SK-N-SH (cell line): ENCODE measurements at places on chromosomes 2 and 18.

DNA sequence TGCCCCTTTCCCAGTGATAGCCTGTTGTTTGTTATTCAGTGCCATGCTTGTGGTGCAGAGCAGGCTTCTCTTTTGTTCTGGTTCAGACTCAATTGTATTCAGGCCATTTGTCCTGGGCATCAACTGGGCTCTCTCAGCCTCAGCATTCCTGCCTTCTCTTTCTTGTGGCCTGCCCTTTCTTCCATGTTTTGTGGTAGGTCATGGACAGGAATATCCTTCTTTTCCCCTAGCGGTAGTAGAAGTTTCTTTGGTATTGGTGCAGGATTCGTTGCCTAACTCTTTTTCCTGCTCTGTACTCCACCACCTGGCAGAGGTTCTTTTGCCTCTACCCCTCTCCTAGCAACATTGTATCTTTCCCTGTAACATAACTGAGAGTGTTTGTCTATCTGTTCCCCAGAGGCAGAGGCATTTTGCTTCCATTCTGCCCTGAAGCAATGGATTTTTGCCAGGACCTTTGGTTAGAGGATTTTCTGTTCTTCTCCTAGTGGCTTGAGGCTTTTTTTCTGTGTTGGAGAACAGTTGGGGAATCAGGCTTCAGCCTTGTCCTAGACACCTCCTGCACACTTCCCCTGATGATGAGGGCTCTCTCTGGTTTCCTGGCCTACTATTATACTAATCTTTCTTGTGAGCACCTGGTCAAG, 68.5 kb downstream of the NCOA1 start:
- DNase-seq, result no peak

GRCh38 chr2:188601927-188602326, 310.3 kb downstream of the GULP1 start:
- no peak for DNase-seq

- no peak for DNase-seq
Observed at GRCh38 chr2:134301099-134301927, 47.4 kb downstream of the MGAT5 start.

- no peak for DNase-seq
Observed at GRCh38 chr2:75954761-75955160, 244.0 kb upstream of the GCFC2 start.

- DNase-seq, result no peak
Observed at GRCh38 chr2:84889332-84889731, 8.4 kb upstream of the TRABD2A start.
